ENCODE measurements at places on chromosomes 7 and 10.

DNA sequence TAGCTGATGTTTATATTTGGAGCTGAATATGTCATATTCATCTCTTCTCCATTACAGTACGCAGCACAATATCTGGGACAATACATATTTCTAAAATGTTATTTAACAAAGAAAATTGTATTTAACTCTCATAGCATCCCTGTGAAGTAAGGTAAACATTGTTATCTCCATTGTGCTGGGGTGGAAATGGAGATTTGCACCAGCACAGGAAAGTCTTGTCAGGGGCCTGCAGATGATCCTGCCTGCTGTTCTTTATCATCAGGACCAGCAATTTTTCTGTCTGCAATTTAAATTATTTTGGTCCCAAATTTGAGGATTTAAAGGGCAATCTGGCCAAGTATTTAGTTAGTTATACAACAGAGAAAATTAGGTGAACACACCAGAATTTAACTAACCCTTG is 144.4 kb downstream of the CPED1 start:
- DNase-seq: no peak

GRCh38 chr10:18918532-18918931 is 130.1 kb upstream of the MALRD1 start:
- DNase-seq: no peak

- no peak for DNase-seq
Observed at GRCh38 chr10:33287112-33287511, 47.4 kb downstream of the NRP1 start.

- DNase-seq: no peak
Observed at GRCh38 chr7:71414490-71414889, 282.5 kb downstream of the GALNT17 start.

GRCh38 chr10:4661511-4662255 is 164.3 kb upstream of the AKR1E2 start:
- no peak for DNase-seq

- no peak for DNase-seq
Observed at GRCh38 chr10:93438613-93439253, 43.4 kb downstream of the MYOF start.

DNA sequence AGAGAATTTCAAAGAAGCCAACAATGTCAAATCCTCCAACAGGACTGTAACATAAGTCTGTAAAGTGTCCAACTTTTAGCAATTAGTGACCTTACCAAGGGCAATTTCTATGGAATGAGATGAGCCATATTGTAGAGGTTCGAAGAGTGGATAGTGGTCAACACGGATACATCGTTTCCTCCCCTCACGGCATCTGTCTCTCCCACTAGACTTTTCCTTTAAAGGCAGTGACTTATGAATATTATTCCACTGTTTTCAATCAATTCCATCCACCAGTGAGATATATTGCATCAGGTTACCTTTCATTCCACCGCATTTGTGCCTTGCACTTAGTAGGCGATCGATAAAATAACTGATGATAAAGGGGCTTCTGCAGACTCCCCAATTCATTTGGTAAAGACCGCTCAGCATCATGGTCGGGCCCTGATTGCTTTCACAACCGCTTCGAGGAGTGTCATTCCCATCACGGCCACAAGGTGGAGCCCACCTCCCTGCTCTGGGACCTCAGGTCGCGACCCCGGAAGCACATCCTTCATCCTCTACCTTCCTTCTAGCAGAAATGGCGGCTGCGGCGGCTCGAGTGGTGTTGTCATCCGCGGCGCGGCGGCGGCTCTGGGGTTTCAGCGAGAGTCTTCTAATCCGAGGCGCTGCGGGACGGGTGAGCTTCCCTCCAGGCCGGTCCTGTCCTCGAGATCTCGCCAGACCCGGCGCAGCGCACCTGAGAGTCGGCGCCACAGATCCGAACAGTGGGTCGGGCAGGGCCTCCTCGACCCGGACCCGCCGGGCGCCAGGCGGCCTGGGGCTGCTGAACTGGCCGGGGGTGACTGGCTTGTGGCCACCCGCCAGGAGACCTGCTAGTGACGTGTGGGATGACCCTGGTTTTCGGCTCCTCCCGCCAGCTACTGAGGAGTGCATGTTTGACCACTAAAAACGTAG is at the start of gene PMPCB:
Gene PMPCB (plus strand): TSS at position 535 of the 936 bp plus-strand sequence. CDS start 25 bp downstream, at position 560.
- DNase-seq: peak; percentile 93

Data from CD4-positive, alpha-beta T cell treated with Interferon gamma for 1 hour (primary cell).